ENCODE measurements at places on chromosomes 3 and 15.

DNA sequence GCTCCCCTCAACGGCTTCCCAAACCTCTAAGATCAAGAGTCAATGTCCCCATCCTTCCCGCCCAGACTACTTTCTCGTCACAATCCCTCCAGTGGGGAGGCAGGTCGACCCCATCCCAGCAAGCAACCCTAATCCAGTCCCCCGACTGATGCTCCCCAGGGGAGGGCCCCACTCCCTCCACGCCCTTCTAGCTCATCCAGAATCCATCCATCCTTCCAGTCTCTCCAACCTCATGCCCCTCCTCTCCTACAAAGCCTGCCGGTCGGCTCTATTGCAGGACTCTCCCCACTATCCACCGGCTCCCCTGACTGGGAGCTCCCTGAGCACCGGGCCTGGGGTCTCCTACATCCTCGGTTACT lies 1.3 kb downstream of the ADAMTS7 start:
- peak; percentile 26 for DNase-seq

- DNase-seq: no peak
These were observed 274.9 kb upstream of the DNAJC19 start for GRCh38 chr3:181264486-181264885.

GRCh38 chr15:66164788-66165187 lies 88.8 kb downstream of the MEGF11 start:
- no peak for DNase-seq

DNA sequence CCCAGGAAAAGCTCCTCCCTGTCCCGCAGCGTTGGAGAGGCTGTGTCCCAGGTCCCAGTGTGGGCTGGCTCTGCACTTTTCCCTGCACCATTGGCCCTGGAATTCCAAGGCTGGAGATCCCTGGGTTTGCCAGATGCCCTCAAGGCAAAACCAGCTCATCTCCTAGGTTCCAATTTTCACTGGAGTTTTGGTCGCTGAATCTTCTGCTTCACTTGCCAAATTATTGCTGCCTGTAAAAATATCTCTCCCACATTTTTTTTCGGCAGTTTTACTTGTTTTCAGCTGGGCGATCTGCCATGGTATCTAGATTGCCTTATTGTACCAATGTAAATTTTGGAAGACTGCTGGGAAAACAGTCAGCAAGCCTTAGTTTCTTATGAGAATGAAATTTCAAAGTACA lies 150.9 kb upstream of the ATP10A start:
- no peak for DNase-seq

GRCh38 chr3:81622395-81622794 lies 139.1 kb downstream of the GBE1 start:
- DNase-seq: no peak

GRCh38 chr15:65841121-65841930 lies 28.0 kb upstream of the RAB11A start:
- no peak for DNase-seq

- no peak for DNase-seq
These were observed 173.5 kb downstream of the KLF13 start for GRCh38 chr15:31499953-31500765.

All from RWPE1 (cell line).